Right ventricle myocardium inferior (tissue), 1 donor: ENCODE measurements at places on chromosomes 13 and 19. TPM values are rescaled to one million over a fixed set of nuclear protein-coding genes. Genes with fewer than 3 reads are reported as not detected.

NUFIP1 gene
- total RNA-seq, result 3.1 TPM

CSNK1A1L gene
- total RNA-seq, result not detected

DNA sequence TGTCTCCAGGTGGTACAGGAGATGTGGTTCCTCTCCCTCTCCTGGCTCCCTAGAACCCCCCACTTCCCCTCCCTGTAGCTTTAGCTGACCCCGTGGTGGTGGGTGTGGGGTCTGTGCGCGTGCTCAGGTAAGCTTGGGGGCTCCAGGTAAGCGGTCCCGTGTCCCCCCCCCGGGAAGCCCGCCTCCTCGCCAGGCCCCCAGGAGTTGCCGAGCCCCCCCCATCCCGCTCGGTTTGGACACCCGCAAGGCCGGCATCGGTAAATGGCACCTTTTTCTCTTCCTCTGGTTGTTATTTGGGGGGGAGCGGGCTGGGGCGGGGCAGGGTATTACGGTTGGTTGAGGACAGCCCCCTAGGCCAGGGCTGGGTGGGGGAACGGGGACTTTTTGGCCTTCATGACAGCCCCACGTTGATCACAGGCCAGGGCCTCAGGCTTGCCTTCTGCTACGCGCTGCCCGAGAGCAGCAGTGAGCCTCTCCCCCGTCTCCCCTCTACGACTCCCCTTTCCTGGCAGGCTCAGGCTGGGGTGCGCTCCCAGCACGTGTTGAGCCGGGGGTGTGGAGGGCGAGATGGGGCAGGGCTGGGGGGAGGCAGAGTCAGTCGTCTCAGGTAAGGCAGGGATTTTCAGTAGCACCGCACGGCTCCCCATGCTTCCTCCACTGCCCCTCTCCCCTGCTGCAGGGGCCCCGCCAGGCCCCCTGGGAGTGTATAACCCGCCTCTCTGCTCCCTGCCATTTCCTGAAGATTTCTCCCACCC lies 10.7 kb upstream of the LIN7B start:
- DNase-seq, result no peak

DNA sequence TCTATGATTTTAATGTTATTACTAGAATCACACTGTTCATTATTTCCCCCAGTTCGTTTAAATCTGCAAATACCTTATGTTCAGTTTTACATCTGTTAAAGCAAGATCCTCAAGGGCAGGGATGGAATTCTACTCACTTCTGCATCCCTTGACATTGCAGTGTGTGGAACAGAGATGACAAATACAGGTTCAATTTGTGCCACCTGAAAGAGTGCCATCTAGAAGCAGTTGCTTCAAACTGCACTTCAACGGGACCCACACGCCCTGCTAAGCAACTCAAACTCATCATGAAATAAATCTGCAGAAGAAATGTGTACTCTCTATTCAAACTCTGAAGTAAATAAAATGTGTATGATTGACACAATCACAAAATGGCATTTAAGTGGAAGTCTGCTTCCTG lies 44.5 kb downstream of the RUBCNL start:
- DNase-seq, result no peak

DNA sequence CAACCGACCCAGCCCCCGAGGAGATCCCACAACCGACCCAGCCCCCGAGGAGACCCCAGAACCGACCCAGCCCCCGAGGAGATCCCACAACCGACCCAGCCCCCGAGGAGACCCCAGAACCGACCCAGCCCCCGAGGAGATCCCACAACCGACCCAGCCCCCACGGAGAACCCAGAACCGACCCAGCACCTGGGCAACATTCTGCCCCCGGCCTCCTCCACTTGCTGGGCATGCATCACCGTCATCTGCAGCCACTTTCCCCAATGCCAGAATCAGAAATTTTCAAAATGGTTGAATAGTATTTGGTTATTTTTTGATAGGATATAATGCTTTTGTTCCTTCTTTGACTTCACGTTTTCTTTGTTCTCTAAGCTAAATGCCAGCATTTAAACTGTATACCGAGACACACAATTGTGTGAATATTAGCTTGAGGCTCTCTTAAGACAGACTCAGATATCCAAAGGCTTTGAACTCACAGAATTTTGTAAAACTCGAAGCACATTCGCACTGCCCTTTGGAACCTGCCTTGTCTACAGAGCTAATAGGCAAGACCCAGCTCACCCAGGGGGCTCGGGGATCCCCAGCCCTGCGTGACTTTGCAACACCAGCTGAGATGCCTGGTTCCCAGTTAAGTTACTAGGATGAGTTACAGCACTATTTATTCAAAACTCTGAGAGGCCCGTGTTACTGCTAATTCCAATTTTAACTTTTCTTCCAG lies 15.5 kb upstream of the RASA3 start:
- DNase-seq, result no peak
